Immature natural killer cell (primary cell): ENCODE measurements at places on chromosomes 16 and 17. TPM values are rescaled to one million over a fixed set of nuclear protein-coding genes. Genes with fewer than 3 reads are reported as not detected.

DNA sequence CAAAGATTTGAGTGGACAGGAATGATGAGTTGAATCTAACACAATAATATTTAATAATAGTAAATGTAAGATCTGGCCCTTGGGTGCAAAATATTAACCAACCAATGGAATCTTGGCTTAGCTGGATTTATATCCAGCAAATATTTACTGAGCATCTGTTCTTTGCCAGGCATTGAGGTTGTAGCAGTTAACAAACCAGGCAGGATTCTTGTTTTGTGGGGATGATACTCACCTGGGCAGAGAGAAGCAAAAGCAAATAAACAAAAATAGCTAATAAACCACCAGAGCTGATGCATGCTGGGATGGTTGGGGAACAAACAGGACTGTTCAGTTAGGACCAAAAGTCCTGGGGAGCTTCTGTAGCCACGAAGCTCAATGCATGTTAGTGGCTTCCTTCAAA, 84.1 kb upstream of the CDH13 start:
- peaks cover 4% of the 10 kb centered on the region for H3K27me3 ChIP-seq
- no peaks in the 10 kb centered on the region for H3K4me1 ChIP-seq
- H3K27ac ChIP-seq: no peak overlapping the region
- no peak overlapping the region for H3K4me3 ChIP-seq
- H3K36me3 ChIP-seq: no peaks in the 10 kb centered on the region

DNA sequence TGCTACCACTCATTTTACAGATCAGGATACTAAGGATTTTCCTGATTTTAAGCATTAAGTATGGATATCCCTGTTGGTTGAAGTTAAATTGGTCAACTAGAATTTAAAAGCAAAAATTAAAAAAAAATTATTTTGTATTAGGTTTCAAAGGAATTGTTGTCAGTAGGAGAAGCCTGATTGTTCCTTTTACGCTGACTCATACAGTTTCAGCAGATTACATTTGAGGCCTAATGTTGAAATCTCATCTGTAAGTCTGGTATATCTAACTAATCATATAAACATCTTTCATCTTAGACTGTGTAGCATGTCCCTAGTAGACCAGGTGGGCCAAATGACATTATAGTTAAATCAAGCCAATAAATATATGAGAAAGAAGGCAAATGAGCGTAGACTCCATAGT, 83.5 kb downstream of the FTO start:
- peaks cover 26% of the 10 kb centered on the region for H3K4me1 ChIP-seq
- no peaks in the 10 kb centered on the region for H3K27me3 ChIP-seq
- no peak overlapping the region for H3K4me3 ChIP-seq
- no peak overlapping the region for H3K27ac ChIP-seq
- DNase-seq: no peak

DNA sequence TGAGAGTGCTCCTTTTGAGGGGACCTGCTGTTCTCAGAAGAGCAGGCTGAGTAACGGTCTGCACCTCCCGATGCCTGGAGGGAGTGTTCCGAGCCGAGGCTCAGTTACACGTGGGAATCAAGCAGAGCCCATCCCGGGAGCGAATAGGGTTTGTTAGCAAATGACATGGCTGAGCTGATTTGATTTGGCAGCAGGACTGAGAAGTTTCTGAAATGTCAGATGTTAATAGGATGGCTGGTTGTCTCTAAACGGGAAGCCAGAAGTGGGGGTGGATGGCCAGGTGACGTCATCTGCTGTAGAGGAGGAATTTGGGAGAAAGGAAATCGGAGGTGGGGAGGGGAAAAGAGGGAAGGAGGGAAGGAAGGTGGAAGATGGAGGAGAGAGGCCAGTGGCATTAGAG, 128.0 kb downstream of the RAP1GAP2 start:
- peaks cover 80% of the 10 kb centered on the region for H3K4me1 ChIP-seq
- peaks cover 23% of the 10 kb centered on the region for H3K36me3 ChIP-seq
- H3K27ac ChIP-seq: peak overlapping the region; percentile 64
- DNase-seq: no peak

DNA sequence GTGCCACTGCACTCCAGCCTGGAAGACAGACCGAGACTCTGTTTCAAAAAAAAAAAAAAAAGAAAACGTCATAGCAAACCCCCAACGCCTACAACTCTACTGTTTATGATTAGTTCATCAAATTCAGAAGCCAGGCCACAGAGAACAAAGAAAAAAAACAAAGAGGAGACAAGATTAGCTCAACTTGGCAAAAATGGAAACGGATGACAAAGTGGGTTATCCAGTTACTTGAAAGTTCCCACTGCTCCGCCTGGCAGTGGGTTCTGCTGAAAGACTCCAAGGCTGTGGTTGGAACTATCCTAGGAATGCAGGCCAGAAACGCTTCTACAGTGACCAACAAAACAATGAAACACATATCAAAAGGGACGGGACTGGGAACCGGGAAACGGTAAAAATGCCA, 53.1 kb downstream of the MRM3 start:
- no peak for DNase-seq
- H3K27me3 ChIP-seq: no peaks in the 10 kb centered on the region
- H3K27ac ChIP-seq: no peak overlapping the region
- H3K36me3 ChIP-seq: no peaks in the 10 kb centered on the region
- H3K4me1 ChIP-seq: no peaks in the 10 kb centered on the region

DNA sequence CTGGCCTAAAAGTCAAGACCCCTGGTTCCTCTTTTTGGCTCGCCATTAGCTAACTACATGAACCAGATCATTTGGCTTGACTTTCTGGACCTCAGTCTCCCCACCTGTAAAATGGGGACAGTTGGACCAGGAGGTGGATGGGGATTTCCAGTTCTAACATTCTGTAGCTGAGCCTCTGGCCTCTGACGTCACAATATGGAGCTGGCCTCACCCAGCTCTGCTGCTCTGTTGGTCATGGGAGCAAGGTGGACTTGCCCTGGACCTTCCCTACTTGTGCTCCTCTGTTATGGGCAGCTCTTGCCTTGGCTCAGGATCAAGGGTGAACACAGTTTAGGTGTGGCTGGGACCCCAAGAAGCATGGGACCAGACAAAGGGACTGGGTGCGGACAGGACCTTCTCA, 16.5 kb upstream of the KCNH6 start:
- peaks cover 2% of the 10 kb centered on the region for H3K27me3 ChIP-seq
- no peaks in the 10 kb centered on the region for H3K4me1 ChIP-seq
- no peaks in the 10 kb centered on the region for H3K36me3 ChIP-seq
- DNase-seq: no peak

DNA sequence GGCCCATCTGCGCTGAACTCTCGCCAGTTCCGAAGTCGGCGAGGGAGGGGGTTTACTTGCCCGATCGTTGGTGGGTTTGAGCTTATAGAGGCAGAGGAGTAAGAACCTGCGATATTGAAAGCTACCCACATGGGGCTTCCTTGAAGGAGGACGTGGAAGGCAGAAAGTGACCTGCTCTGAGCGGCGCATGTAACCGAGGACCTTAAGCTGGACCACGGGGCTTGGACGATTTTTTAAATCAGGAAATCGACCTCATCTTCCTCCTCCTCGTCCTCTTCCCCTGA, 2.0 kb downstream of the PRAC2 start:
- DNase-seq: no peak
- H3K4me1 ChIP-seq: peaks cover 37% of the 10 kb centered on the region
- no peak overlapping the region for H3K27ac ChIP-seq
- H3K27me3 ChIP-seq: peaks cover 84% of the 10 kb centered on the region
- H3K36me3 ChIP-seq: no peaks in the 10 kb centered on the region

DNA sequence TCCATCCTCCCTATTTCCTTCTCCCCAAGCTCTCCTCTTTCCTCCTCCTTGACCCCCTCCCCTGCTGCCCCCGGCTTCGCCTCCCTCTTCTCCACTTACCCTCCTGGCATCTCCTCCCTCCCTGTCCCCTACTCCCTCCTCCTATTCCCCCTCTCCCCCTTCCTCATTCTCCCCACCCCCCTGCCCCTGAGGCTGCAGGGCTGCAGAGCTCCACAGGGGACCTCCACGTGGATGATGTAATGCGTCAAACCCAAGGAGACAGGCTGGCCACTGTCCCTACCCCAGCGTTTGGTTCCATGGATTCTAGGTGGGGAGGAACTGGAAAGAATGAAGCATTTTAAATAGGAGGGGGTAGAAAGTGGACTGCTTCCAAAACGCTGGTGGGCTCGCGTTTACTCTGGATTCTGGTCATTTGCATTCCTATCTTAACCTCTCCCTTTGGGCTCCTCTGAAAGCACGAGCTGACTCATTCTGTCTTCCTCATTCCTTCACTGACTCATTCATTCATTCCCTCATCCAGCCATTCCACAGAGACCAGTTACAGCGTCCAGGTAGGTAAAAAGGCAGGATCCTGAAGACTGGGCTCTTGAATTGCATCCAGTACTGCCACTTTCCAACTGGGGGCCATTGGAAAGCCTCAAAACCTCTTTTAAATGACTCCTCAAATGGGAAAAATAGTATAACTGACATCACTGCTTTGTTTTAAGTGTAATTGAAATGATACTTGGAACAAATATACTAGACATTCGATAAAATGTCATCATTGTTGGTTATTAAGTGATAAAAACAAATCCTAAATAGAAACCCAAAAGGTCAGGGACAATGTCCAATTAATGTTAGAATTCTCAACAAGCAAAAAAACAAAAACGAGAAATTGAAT, 943 bp upstream of the COTL1 start:
- peak overlapping the region; percentile 54 for H3K4me3 ChIP-seq
- peaks cover 20% of the 10 kb centered on the region for H3K4me1 ChIP-seq
- no peak for DNase-seq

- H3K27me3 ChIP-seq: peaks cover 3% of the 10 kb centered on the region
- H3K4me1 ChIP-seq: no peaks in the 10 kb centered on the region
- DNase-seq: no peak
Measured at GRCh38 chr17:6104956-6105648, 34.9 kb downstream of the WSCD1 start.

GRCh38 chr16:82019535-82019934, 8.3 kb upstream of the SDR42E1 start:
- H3K4me3 ChIP-seq: no peak overlapping the region
- no peaks in the 10 kb centered on the region for H3K36me3 ChIP-seq
- DNase-seq: no peak
- no peaks in the 10 kb centered on the region for H3K4me1 ChIP-seq

GRCh38 chr17:6393351-6393952, 41.5 kb downstream of the AIPL1 start:
- no peak overlapping the region for H3K4me3 ChIP-seq
- DNase-seq: no peak
- no peaks in the 10 kb centered on the region for H3K36me3 ChIP-seq

- no peak overlapping the region for H3K4me3 ChIP-seq
- DNase-seq: no peak
- no peaks in the 10 kb centered on the region for H3K36me3 ChIP-seq
Measured at GRCh38 chr16:20099375-20099774, 25.7 kb upstream of the GPR139 start.

Gene CDH16
- not detected for polyA plus RNA-seq

Gene ASGR2
- 0.57 TPM for polyA plus RNA-seq

Gene CDH1
- not detected for polyA plus RNA-seq

Gene FDXR
- 3.9 TPM for polyA plus RNA-seq
